ENCODE measurements at places on chromosomes 11 and 22.

- no peak for DNase-seq
These were observed 122.9 kb downstream of the MAML2 start for GRCh38 chr11:96219981-96220623.

- DNase-seq: no peak
These were observed 62.2 kb downstream of the DKK3 start for GRCh38 chr11:11946180-11946579.

- DNase-seq: no peak
These were observed 35.4 kb upstream of the SERPIND1 start for GRCh38 chr22:20738394-20739089.

DNA sequence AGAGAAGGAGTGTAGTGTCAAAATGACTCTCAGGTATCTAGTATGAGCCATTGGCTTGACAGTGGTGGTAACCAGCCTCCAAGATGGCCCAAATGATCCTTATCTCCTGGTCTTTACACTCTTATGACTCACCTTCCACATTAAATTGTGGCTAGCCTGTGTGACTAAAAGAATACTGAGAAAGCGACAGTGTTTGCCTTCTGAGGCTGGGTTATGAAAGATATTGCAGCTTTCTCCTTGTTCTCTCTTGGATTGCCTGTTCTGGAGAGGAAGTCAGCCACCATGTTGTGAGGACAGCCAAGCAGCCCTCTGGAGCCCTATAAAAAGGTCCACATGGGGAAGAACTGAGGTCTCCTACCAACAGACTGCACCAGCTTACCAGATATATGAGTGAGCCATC lies 15.8 kb downstream of the C11orf71 start:
- DNase-seq: no peak

DNA sequence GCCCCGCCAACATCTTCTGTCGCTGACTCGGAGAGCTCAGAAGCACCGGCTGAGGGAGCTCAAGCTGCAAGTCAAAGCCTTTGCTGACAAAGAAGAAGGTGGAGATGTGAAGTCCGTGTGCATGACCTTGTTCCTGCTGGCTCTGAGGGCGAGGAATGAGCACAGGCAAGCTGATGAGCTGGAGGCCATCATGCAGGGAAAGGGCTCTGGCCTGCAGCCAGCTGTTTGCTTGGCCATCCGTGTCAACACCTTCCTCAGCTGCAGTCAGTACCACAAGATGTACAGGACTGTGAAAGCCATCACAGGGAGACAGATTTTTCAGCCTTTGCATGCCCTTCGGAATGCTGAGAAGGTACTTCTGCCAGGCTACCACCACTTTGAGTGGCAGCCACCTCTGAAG lies 6.7 kb downstream of the RAG1 start:
- no peak for DNase-seq
